Activated effector memory CD4-positive, alpha-beta T cell treated with Interleukin-2 at 50 U/mL for 16 hours (primary cell): ENCODE measurements at places on chromosomes 16 and 17.

GRCh38 chr16:84007965-84008364 is 34.6 kb downstream of the SLC38A8 start:
- DNase-seq, result no peak

- no peak for DNase-seq
Measured at GRCh38 chr17:73950593-73950914, 252.9 kb upstream of the RPL38 start.

GRCh38 chr17:72102366-72102765 is 18.5 kb upstream of the SOX9 start:
- no peak for DNase-seq

- DNase-seq, result no peak
Measured at GRCh38 chr16:59909262-59909661, 1175.1 kb upstream of the GOT2 start.

DNA sequence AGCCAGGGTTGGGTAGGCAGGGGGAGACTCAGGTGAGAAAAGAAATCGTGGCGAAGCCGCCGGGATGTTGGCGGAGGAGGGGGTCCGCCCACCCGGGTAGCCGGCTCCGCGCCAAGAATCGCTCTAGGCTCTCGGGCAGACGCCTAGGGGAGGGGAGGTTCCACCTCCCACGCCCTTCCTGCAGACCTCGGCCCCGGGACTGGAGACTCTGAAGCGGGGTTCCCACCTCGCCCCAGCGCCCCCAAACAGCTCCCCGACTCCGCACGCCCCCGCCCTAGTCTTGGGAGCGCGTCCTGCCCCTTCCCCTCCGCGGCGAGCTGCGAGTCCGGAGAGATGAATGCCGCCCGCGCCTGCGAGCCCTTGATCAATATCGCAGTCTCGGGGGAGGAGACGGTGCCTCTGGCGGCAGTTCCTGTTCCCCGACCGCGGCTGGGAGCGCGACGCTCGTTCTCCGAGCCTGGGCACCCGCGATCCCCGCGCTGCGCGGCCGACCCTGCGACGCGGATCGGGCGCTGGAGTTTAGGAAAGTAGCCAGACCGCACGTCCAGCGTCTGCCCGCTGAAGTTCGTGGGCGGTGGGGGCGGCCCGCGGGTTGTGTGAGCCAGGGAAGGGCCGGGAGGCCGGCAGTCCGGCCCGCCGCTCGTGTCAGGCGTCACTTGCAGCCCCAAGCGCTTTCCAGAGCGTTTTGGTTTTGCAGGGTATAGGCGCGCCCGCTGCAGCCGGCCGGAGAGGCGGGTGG is 790 bp downstream of the CRHR1 start:
- peak; percentile 13 for DNase-seq

DNA sequence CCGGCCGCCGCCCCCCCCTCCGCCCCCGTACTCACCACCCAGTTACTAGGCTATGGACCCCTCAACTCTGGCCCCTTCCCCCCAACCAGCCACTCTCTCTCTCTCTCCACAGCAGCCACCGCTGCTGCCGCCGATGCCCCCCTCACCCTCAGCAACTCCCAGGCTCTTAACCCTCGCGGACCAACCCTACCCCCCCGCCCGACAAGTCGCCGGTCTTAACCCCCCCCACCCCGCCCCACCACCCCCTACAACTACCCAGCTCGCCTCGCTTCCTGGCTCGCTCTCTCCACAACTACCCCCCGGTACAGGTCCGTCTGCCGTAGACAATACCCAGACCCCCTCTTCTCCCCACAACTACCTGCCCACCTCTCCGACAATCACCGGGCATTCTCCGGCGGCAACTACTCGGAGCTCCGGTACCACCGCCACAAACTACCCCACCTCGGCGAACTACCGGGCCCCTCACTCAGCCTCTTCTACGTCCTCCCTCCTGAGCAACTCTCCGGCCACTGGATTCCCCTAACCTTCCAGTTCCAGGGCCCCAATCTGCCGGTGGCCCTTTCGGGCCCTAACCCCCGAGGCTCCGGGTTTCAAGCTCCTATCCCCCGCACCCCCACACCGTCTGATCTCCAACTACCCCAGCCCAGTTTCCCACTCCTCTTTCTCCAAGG is 702 bp downstream of the PHF23 start:
- DNase-seq, result peak; percentile 18

- no peak for DNase-seq
Measured at GRCh38 chr17:80904036-80904753, 87.4 kb upstream of the CHMP6 start.

DNA sequence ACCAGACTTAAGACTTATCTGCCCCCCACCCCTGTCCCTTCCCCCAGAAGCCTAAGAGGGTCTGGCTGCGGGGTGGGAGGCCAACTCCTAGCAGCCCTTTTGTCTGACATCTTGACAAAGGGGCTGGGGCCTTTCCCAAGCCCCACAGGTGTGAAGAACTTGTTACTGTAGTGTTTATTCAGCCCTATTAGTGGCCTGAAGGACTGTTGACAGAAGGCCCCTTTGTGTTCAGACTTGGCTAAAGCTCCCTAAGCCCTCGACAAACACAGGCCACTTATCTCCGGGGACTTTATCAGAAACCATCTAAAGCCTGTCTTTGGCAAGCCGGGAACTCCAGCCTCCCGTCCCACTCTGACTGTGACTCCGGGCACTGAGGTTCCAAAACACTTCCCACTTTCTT is 129.8 kb downstream of the NTN1 start:
- no peak for DNase-seq

DNA sequence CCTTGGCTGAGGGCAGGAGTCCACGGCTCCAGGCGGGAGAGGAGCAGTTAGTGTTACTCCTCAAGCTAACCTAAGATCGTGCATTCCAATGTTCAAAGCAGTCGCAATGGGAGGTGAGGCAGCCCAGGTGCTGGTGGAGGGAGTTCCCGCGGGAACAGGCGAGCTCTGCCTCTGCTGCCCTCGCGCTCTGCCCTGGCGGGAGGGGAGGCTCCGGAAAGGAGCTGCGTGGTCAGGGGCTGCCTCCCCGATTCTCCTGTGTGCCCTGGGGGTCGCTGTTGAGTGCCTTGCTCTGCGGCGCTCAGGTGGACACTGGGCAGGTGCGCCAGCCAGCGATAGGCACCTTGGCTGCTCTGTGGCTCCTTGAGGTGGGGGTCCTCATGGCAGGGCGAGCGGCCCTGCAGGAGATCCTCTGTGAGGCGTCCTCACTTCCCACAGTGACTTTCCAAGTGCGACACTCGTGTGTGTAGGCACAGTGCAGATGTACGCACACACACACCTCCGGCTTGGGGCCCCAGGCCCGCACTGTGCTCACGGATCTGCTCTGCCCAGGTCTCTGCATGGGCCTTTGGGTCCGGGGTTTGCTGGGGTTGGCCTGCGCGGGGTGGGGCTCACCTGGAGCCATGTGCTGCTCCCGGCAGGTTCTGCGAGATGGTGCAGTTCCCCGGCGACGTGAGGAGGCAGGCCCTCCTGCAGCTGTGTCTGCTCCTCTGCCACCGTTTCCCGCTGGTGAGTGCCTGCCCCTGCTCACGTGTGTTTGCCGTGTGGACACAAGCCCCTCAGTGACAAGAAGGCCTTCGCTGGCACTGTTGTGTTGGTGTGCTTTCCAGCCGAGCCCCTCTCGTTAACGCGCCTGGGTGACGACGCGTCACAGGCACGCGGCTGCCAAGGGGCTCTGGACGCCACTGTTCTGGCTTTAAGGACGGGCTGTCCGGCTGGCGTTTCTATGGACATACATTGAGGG is 97.9 kb upstream of the ZNF750 start:
- no peak for DNase-seq

GRCh38 chr16:56233795-56234566 is 42.7 kb downstream of the GNAO1 start:
- no peak for DNase-seq

DNA sequence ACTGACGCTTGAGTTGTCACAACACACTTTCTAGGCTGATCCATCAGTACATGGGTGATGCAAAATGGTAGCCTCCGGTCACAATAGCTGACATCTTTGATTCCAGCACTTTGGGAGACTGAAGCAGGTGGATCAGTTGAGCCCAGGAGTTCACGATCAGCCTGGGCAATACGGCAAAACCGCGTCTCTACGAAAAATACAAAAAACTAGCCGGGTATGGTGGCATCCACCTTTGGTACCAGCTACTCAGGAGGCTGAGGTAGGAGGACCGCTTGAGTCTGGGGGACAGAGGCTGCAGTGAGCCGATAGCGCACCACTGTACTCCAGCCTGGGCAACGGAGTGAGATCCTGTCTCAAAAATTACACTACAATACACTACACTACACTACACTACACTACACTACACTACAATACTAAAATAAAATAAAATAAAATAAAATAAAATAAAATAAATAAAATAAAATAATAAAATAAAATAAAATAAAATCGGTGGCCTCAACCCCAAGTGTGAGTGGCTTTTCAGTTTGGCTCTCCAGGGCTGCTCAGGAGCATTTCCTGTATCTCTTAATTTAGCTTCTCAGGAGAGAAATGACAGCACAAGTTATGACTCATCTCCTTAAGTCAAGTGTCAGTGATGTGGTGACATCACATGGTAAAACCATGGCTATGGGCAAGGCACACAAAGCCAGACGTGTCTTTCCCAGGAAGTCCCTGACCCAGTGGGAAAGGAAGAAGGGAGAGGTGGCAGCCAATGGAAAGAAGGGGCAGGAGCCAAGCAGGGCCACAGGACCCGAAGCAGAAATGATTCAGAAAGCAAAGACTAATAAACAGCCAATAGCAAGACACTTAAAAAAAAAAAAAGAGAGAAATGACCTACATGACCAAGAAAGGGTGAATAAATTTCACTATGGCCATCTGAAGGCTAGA is 75.3 kb upstream of the TBC1D3K start:
- DNase-seq, result no peak

GRCh38 chr17:57080718-57081117 is 4.3 kb upstream of the AKAP1 start:
- no peak for DNase-seq
